Endothelial cell (in vitro differentiated cells): ENCODE measurements at places on chromosomes 12 and 14.
A peak's percentile ranks its signal among the peaks of the same experiment; 100 is the strongest.

DNA sequence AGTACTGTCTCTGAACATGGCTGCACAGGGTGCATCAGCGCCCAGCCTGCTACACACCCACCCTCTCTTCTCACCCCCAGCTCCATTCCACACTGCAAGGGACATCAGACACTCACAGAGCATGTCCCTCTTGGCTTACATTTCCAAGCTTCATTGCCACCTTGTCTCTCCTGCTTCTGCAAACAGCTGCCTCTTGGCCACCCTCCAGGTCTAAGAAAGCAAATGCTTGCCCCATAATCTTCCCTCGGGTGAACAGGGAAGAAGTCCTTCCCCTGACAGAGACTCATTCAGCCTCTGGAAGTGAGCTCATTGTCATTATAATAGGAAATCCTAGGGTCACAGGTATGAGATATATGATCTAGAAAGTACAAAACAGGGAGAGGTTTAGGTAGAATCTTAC is 505.2 kb downstream of the RMST start:
- no peak overlapping the region for H3K27ac ChIP-seq
- no peak for DNase-seq
- peaks cover 3% of the 10 kb centered on the region for H3K4me1 ChIP-seq
- peaks cover 1% of the 10 kb centered on the region for H3K27me3 ChIP-seq
- no peaks in the 10 kb centered on the region for H3K36me3 ChIP-seq
- H3K4me3 ChIP-seq = no peak overlapping the region

DNA sequence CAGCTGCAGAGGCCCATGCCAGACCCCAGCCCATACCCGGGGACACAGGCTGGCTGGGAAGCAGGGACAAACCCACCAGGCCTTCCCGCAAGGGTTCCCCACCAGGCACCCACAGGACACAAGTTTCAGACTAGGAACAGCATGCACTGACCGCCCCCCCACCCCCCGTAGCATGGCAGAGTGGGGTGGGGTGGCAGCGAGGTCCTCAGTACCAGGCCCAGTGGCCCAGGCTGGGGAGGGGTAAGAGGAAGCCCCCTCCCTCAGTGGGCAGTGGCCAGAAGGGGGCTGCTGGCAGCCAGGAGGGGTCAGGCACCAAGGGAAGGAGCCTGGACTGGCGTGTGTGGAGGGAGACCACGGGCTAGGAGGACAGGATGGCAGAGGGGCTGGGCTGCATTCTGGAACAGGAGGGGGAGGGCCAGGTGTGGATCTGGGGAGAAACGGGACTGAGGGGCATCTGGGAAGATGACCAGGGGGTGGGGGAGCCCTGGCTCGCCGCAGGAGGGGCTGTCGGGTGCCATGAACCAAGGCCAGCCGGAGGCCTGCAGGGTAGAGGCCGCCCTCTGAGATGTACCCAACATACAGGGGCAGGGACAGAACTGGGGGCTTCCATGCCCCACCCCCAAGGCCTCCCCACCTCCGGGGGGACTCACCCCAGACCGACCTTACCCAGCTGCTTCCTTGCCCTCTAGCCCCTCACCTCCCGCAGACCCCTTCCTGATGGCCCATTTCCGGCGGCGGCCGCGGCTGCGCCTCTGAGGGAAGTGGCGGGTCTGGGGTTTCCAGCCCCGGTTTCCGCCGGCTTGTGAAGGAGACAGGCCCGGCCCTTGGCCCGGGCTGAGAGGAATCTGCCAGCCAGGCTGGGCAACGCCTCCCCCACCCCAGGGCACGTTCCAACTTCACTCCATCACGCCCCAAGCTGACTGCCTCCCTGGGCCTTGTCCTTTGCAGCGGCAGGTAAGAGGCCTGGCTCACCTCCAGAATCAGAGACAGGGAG is 5.6 kb upstream of the JAG2 start:
- H3K27ac ChIP-seq = no peak overlapping the region
- no peak for DNase-seq
- H3K36me3 ChIP-seq = no peaks in the 10 kb centered on the region
- H3K27me3 ChIP-seq = peaks cover 7% of the 10 kb centered on the region
- H3K4me1 ChIP-seq = peaks cover 2% of the 10 kb centered on the region
- H3K4me3 ChIP-seq = no peak overlapping the region

DNA sequence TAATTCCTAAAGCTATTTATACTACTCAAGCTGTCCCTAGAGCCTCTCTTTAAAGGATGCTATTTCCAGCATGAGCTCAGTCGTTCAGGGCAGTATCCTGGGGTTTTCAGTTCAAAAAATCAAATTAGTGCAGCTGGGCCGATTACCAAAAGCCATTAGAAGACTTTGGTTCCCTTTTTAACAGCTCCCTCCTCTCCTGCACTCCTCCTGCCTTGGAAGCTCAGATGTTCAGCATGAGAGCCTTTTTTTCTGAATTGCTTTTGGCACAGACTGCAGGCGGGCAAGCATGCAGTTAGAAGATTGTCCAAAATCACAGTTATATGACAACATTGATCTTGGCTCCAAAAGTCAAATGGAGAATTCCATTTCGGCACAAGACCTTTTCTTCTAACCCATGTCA is 179.6 kb downstream of the SLC35F4 start:
- DNase-seq = no peak
- H3K27me3 ChIP-seq = no peaks in the 10 kb centered on the region
- no peaks in the 10 kb centered on the region for H3K4me1 ChIP-seq
- no peaks in the 10 kb centered on the region for H3K36me3 ChIP-seq

GRCh38 chr12:131138638-131139362 is 185.1 kb downstream of the ADGRD1 start:
- no peak for DNase-seq
- no peak overlapping the region for H3K4me3 ChIP-seq
- H3K36me3 ChIP-seq = no peaks in the 10 kb centered on the region
- H3K27me3 ChIP-seq = peaks cover 6% of the 10 kb centered on the region
- no peak overlapping the region for H3K27ac ChIP-seq

- H3K27ac ChIP-seq = no peak overlapping the region
- no peak for DNase-seq
- no peak overlapping the region for H3K4me3 ChIP-seq
- H3K4me1 ChIP-seq = peaks cover 7% of the 10 kb centered on the region
Measured at GRCh38 chr14:35042632-35043031, 3.4 kb upstream of the FAM177A1 start.

- H3K27ac ChIP-seq = no peak overlapping the region
- peak; percentile 57 for DNase-seq
- H3K36me3 ChIP-seq = no peaks in the 10 kb centered on the region
- H3K4me3 ChIP-seq = no peak overlapping the region
- no peaks in the 10 kb centered on the region for H3K27me3 ChIP-seq
Measured at GRCh38 chr12:89016970-89017778, 335.1 kb downstream of the DUSP6 start.
